ENCODE measurements at places on chromosomes 7 and 10.

DNA sequence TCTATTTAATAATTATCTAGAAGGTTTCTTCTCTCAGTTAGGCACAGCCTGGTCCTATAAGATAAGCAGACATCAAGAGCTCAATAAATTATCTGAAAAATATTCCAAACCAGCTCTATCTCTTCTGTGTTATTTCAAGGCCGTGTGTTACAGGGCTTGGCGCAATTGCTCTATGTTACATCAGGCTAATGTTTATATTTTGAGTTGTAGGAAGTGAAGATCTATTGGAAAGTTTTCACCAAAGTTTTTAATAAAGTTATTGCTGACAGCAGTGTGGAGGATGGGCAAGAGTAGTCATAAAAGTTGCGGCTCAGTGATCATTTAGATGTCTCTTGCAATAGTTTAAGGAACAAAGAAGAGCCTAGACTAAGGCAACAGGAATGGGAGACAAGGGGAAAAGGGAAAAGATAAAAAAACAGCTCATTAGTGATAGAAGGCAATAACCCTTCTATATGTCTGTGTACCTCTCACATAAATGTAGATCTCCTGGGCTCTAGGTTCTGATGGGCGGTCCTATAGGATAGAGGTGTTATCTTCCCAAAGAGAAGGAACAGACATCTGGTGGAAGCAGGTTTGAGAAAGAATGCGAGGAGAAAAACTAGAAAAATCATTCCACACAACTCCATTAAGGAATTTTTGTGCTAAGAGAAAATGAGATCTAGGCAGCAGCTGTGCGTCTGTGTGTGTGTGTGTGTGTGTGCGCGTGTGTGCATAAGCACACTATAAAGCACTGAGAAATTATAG lies 5.9 kb upstream of the ANKRD7 start:
- DNase-seq = no peak

GRCh38 chr10:116765648-116766081 lies 23.3 kb upstream of the HSPA12A start:
- DNase-seq = no peak

DNA sequence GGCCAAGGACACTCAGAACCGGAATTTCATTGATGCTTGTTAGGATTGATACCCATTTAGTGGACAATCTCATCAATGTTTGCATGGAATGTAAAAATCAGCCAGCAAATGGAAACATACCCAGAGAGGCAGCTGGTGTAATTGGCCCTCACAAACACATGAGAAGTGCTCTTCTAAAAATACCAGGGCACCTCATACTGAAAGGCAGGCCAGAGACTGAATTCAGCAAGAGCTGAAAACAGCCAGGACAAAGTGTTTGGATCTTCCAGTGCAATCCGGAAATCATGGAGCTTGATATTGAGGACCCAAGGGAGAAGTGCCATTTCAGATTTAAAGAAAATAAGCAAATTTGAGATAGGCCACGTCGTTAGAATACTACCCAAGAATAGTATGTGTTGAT lies 498.6 kb downstream of the GALNT17 start:
- DNase-seq = no peak

- DNase-seq = no peak
Measured at GRCh38 chr7:10977113-10977512, 3.4 kb downstream of the PHF14 start.

GRCh38 chr10:62691336-62691735 lies 113.2 kb upstream of the ADO start:
- no peak for DNase-seq

GRCh38 chr7:90903841-90904240 lies 307.7 kb downstream of the CDK14 start:
- no peak for DNase-seq

- no peak for DNase-seq
Measured at GRCh38 chr7:140640727-140641523, at the start of gene DENND2A. DENND2A (minus strand) TSS chr7:140640813; CDS start chr7:140602397, 38,416 bp downstream.

- DNase-seq = peak; percentile 65
Measured at GRCh38 chr10:73991884-73992245, 6.1 kb upstream of the VCL start.
